ENCODE measurements at places on chromosomes 11 and 22.

DNA sequence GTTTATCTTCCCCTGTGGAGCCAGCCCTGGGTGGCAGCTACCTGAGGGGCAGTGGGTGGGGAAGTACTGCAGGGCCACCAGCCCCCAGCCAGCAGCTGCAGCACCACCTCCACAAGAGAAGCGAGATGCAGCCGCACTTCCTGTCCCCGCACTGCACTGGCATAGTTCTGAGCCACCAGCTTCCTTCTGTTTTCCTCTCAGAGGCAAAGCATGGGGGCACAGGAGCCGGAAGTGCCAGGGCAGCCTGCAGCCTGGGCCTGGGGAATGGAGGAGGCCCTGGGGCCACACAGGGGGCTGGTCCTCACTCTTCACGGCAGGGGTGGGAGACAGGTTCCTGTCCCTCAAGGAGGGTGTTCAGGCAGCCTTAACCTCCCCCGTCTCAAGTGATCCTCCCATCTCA lies 11.9 kb upstream of the SH3BP1 start:
- DNase-seq, result no peak

DNA sequence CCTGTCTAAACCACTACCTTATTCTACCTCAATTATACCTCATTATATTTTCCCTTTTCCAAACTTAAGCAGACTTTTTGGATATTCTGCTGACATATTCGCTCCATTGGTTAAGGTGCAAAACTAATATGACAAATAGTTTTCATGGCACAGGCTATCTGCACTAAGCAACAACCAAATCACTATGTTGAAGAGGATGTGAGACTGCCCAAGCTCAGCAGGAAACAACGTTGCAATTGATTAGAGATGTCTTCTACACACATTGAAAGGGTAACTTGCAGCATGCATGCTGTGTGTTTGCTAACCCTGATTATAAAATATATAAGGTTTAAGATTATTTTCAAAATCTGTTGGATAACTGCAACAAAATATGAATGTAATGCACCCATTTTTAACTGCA lies 61.6 kb downstream of the STK33 start:
- no peak for DNase-seq

DNA sequence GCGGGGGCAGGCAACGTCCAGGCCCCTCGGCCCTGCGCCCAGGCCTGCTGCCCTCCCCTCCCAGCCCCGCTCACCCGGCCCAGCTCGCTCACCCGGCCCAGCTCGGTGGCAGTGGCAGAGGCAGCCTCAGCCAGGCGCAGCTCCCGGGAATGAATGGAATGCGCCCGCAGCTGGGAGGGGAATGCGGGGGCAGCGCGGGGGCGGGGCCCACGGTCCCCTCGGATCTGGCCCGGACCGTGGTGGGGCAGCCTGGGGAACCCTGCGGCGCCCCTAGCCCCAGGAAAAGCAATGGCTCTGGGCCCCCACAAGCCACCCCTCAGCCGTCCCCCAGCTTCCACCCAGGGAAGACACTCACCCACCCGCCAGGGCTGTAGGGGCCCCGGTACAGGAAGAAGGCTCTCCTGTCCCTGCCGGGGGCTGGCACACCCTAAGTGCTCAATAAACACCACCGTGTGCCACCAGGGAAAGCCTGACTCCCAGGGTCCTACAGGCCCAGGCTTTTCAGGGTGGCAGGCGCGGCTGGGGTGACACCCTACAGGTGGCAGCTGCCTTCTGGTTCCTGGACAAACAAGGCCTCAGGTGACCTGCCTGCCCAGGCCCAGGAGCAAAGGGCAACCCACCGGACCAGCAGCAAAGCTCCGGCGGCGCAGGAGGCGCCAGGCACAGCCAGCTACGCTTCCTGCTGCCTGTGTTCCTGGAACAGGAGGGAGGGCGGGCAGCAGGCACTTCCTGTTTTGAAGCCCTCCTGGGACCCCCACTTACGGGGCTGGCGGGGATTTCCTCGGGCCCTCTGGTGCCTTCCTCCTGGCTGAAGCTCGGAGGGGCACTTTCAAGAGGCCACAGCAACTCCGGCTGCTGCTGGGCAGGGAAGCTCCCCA lies 13.8 kb downstream of the PLXNB2 start:
- peak; percentile 93 for DNase-seq

DNA sequence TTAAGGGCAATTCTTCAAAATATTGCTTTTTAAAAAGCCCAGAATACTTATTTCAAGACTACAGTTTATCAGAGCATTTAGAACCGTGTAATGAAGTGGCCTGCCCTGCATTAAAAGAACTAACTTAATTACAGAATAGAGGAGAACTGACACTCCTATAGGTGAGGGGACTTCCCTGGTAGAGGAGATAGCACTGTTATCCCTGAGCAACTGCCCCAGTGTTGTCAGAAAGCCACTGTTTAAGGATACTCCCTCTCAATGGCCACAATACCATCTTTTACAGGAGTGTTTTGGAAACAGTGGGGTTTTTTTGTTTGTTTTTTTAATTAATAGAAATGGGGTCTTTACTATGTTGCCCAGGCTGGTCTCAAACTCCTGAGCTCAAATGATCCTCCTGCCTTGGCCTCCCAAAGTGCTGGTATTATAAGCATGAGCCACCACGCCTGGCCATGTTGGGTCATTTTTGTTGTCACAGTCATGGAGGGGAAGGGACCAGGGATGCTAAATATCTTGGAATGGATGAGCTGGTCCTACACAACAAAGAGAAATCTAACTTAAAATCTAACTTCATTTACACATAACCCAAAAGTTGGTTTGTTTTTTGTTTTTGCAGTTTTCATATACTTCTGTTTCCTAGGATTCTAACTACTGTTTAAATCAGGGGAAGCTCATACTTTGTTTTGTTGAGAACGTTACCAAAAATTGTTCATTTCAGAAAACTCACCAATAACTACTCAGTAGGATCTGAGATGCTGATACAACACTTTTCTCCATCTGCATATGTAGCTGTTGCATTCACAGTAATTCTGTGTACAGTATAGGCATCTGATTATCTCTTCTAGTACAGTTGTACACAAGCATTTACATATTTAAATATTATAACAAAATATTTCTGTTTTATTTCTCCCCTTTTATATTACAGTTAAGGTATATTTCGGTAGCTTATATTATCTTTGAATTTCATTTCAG lies 8.1 kb downstream of the RPL27A start:
- no peak for DNase-seq

- no peak for DNase-seq
Observed at GRCh38 chr11:3077846-3078440, 20.7 kb upstream of the CARS1 start.

GRCh38 chr11:64013141-64013896 lies 22.4 kb upstream of the FLRT1 start:
- no peak for DNase-seq

DNA sequence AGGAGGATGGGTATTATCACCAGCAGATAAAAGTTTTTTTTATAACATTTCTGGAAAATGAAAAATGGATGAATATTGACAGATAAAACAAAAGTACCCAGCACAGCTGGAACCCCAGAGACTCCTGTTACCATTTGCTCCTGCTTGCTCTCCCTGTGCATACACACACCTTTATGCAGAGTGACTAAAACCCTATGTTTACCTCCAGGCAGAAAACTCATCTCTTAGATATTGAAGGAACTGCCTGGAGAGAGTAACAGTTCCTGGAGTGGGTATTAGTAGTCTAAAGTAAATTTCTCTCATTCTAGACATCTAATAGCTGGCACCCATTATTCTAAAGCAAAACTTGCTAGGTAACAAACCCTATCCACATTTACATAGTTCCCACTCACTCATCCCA lies 38.0 kb downstream of the CYP2R1 start:
- no peak for DNase-seq

DNA sequence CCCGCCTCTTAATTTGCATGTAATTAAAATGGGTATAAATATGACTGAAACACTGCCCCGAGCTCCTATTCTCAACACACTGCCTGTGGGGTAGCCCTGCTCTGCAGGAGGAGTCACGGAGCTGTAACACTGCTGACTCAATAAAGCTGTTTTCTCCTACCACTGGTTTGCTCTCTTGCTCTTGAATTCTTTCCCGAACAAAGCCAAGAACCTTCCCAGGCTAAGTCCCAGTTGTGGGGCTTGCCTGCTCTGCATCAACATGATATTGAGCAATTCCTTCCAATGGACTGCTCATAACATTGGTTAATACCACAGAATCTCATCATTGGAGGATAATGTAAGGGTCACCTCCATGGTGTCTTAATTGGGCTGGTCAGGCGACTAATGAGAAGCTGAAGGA lies 114.4 kb downstream of the FBXO7 start:
- DNase-seq, result no peak

- no peak for DNase-seq
Observed at GRCh38 chr11:26578998-26579661, 7.1 kb upstream of the MUC15 start.

DNA sequence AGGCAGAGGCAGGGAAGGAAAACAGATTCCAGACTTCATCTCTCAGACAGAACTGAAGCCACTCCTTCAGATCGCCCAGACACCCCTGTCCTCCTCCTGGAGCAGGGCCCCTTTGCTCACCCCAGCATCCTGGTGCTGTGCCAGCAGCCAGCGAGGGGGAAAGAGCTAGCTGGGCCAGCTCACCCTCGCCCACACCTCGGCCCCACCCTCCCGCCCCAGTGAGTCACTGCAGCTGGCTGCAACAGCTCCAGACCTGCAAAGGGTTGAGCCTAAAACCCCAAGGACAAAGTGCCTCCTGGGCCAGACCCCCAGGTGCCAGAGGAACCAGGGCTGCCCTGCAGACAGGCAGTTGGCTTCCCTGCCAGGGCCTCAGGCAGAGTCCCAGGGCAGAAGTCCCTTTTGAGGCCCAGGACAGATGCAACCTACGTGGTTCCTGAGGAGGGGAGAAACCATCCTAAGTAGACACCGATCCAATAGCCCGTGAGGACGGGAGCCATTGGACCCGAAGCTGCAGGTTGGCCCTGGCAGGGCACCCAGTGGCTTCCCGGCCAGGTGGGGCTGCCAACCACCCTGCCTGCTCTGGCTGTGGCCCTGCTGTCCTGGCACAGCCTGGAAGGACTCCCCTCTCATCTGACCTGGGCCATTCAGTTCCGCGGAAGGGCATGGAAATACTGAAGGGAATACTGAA lies 7.2 kb downstream of the AHNAK start:
- DNase-seq, result peak; percentile 93

- no peak for DNase-seq
Observed at GRCh38 chr11:43989162-43989981, 46.9 kb downstream of the C11orf96 start.

GRCh38 chr11:67252831-67253239 lies 13.4 kb upstream of the GRK2 start:
- no peak for DNase-seq

DNA sequence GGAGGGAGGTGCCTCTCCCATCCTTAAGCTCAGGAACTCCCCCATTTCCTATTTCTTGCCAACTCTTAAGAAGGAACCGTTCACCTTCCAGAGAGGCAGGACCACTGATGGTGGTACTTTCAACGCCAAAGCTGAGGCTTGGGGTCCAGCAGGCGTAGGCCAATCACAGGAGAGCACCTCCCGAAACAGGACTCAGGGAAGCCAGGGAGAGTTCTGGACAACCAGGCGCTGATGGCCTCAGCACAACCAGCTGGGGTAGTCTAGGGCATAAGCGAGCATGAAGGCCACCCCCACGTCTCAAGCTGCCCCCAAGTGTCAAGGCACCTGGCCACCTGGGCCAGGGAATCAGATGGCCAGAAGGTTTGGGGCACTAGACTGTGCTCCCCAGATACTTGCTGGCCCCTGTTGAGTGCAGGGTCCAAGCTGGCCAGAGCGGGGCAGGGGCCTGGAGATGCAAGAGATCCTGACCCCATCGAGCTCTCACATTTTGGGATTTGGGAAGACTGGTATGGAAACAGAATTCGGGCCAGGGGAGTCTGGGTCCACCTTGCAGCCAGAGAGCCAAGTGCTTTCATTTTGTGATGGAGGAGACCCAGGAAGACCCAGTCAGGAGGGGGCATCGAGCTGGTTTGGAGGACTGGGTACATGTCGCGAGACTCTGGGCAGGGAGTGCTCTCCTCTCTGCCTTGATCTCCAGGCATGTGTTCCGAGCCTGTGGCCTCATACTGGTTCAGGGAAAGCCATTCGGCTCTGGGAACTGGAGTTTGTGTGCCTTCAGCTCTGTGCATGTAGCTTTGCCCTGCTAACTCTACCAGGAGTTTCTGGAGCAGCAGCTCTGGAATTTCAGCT lies 926 bp downstream of the CD6 start:
- no peak for DNase-seq

- no peak for DNase-seq
Observed at GRCh38 chr11:6387811-6388599, 2.3 kb upstream of the SMPD1 start.

GRCh38 chr11:124481365-124482323 lies 36.1 kb upstream of the OR8B8 start:
- peak; percentile 48 for DNase-seq

- DNase-seq, result no peak
Observed at GRCh38 chr22:24494528-24495364, at the start of gene UPB1. TSS of gene UPB1 (plus strand) at chr22:24495332. CDS start at chr22:24495404, 72 bp downstream.

DNA sequence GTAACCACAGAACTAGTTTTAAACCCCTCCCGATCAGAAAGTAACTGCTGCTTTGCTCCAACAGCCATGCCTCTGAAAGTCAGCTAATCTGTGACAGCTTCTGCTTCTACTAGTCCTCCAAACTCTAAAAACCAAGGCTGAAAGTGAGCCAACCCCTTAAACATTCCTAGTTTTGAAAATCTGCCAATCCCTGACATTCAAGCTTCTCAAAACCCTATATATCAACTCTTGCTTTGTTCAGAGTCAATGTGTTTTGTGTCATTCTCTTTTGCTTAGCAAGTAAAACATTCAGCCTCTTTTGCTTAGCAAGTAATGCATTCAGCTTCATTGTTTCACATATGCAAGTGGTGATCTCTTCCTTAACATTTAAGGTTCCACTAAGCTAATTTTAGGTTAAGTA lies 56.9 kb downstream of the ATG16L2 start:
- DNase-seq, result no peak

GRCh38 chr11:13965337-13965736 lies 2.8 kb downstream of the SPON1 start:
- DNase-seq, result no peak

GRCh38 chr22:38700270-38700788 lies 414 bp downstream of the JOSD1 start:
- peak; percentile 80 for DNase-seq

GRCh38 chr11:103465555-103466140 lies 356.4 kb downstream of the DYNC2H1 start:
- DNase-seq, result no peak
